ENCODE measurements at places on chromosomes 5 and 9.

DNA sequence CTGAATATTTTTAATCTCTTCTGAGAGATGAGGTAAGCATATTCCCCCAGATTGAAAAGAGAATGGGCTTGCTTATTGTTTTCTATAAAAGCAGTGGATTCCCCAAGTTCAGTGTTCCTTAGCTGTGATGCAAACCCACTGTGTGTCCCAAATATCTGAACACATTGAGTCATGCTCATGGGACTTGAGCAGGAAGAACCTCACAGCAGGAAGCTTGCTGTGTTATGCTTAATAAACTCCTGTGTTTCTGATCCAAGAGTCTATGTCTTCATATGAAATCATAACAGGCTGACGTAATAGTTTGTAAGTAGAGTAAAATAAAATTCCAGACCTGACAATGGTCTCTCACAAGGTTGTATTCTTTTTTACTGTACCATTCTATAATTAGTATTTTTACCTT is 24.8 kb upstream of the LOX start:
- no peak for DNase-seq

- no peak for DNase-seq
Observed at GRCh38 chr5:27652505-27652904, 614.1 kb upstream of the CDH9 start.

- no peak for DNase-seq
Observed at GRCh38 chr9:94734054-94734754, 7.7 kb downstream of the AOPEP start.

DNA sequence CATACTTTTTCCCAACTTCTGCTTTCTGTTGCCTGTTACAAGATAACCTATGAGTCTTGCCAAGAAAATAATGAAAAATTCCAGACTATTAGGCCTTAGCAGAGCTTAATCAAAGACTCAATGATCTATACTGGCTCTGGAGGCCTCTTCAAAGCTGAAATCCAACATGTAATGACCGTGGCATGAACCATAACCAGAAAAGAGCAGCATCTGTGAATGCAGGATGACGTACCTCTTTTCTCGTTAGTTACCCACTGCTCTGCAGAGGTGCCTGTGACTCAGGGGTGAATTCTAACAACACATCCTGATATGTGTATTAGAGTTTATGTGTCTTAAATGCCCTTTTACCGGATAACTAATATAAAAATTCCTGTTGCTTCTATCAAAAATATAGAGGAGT is 645.4 kb downstream of the PRELID2 start:
- no peak for DNase-seq

DNA sequence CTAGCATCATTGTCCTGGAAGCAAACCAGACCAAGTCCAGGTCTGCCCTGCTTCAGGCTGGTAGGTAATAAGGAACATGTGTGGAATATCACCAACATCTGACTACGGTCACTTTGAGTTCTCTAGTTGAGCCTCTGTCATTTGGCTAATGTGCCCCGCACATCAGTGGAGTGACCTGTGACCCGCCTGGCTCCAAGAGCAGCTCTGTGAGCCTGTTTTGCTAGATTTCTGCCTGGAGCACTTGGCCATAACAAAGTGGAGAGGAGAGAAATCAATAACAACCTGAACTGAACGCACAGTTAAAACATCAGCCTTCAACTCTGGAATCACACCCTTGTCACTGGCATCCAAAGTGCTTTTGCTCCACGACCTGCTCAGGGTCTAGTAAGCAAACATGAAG is 115.7 kb downstream of the PPP2R2B start:
- no peak for DNase-seq

- no peak for DNase-seq
Observed at GRCh38 chr5:10275991-10276390, 25.9 kb downstream of the CCT5 start.

DNA sequence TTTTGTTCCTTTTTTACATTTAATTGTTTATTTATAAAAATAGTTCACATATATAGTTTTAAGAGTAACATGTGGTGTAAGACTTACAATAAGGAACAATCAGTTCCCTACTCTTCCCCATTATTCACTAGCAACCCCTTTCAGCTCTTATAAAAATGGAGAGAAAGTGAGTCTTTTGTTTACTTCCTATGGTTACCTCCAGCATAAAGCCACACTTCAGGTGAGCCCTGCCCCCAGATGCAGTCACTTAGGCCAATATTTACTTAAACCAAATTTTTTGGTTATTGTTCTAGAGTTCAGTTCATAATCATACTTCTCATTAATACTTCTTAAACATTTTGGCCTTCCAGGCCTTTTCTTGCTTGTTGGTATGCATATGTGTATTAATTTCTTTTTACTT is 33.7 kb downstream of the UBE2R2 start:
- DNase-seq, result no peak

DNA sequence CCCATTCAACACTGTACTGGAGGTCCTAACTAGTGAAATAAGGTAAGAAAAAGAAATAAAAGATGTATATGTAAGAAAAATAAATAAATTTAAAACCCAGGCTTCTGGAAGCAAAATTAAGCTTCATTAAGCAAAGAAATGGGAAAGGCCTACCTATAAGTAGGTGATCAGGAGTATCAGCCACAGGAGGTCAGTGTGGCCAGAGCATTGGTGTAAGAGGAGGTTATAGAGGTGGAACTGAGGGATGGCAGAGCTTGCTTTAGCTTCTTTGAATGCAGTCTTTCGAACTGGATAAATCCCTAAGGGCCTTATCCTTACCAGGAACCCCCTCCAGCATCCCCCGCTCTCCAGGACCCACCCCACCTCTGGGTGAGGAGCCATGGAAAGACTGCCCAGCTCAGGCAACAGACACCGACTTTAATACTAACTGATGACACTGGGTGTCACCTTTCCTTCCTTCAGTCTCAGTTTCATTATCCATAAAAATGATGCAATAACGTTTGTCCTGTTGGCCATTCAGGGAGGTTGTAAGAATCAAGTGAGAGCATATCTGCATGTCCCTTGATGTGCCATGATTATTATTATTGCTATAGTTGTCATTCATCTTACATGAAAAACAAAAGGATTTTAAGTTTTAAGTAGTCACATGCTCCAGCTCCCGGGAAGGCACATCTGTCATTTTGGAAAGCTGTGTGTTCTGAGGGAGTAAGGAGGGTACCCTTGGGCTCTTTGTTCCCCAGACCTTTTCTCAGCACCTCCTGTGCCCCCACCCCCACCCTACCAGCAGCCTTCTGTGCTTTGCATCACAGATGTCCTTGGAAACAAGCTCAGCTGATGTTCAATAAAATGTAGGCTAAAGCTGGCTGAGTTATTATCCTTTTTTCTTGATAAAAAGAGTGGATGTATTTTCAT is 50.8 kb upstream of the CTNNA1 start:
- no peak for DNase-seq

DNA sequence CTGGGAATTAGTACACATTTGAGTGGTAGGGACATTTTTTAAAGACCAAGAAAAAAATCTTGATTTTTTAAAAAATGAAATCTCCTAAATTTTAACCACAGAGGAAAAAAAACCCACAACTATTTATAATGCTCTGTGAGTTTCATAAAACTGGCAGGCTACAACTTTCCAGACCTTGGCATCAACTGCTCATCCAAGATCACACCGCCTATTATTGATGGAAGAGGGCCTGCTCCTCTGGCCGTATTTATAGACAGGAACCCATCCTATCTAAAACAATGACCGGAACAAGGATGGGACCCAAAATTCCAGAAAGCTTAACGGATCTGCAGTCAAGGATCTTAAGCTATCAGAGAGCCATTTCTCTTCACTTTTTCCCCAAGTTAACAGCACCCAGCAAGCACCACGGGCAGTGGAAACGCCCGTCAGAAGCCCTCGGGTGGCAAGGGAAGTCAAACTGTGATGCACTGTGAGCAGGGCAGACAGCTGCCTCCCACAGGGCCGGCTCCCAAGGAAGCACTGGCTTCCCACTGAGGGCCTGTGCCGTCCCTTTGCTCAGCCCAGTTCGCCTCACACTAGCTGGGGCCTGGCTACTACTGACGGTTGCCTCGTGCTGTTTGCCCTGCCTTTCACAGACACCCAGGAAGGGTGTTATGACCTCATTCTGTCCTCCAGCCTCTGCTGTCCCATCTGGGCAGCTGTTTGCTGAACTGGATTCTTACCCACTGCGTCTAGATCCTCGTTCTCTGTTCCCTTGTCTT is 62.8 kb downstream of the CDC14B start:
- no peak for DNase-seq

DNA sequence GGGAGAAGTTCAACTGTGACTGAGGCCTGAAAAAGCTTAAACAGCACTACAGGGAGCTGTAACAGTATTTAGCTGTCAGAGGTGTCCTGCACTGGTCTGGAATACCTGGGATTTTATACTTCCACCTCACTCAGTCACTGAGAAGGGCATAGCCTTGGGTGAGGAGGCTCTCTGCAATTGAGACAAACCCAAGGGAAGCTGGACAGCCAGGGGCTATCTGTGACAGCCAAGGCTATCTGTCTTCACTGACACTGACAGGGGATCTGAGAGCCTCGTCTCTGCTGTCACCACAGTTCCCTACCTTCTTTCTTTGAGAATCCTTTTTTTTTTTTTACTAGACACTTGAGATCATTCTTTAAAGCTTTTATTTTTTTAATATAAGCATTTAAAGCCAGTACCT is 356.2 kb upstream of the CD180 start:
- no peak for DNase-seq

GRCh38 chr5:112390327-112390726 is 28.8 kb downstream of the EPB41L4A start:
- DNase-seq, result no peak

- no peak for DNase-seq
Observed at GRCh38 chr5:64147849-64148441, 17.7 kb upstream of the RNF180 start.

- DNase-seq, result no peak
Observed at GRCh38 chr9:7921545-7922197, 122.1 kb upstream of the DMAC1 start.

GRCh38 chr5:137733006-137733405 is 2.9 kb downstream of the KLHL3 start:
- DNase-seq, result no peak

DNA sequence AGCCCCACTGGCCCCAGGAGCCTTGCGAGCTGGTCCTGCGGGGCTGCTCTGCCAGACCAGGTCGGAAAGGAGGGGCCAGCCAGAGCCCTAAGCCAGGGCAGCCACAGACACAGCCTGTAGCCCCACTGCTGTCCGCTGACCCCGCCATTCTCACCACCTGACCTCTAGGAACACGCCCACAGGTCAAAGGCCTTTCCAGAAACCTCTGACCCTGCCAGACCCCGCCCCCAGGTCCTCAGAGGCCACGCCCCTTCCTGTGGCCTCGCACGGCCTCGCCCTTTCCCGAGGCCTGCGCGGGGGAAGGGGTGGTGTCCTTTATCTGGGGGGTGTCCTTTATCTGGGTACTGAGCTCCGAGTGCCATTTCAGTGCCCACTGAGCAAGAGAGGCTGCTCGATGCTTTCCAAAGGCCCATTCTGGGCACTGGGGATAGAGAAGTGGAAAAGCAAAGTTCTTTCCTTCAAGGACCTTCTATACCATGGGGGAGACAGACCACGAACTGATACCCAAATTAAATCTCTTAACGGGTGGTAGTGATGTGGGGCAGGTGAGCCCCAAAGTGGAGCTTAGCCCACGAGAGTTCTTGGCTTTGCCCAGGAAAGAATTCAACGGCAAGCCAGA is 46.5 kb downstream of the P4HA2 start:
- DNase-seq, result no peak

DNA sequence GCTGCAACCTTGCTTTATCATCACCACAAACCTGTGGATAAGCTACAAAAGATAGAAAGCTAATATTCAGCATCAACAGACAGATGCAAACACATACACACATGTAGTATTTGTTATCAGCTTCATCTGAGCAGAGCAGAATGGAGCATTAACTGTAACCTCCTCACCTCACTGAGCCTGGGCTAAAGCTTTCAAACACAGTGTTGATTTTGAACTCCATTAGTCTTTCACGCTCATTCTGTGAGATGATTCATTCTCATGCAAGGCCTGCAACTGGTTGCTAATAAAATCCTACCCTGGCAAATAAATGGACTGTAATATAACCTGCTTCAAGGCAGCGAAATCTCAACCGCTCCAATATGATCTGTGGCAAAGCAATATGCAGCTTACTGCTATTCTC is 1360.6 kb upstream of the ACO1 start:
- no peak for DNase-seq

DNA sequence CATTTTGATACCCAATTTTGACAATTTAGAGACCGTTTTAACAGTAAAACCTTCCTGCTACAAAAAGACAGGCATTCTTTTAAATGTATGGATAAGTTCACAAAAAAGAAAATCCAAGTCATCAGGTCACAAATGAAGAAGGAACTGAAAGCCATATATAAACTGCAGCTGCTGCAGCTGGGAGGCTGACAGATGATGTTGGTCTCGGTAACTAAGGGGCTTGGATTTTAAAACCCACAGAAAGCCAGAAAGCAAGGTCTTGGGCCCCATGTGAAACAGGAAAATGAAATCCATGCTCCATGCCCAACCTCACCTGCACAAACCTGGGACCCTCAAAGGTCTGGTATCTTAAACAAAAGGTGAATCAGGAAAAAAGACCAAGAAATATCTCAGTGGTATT is 15.7 kb upstream of the C5orf34 start:
- no peak for DNase-seq

DNA sequence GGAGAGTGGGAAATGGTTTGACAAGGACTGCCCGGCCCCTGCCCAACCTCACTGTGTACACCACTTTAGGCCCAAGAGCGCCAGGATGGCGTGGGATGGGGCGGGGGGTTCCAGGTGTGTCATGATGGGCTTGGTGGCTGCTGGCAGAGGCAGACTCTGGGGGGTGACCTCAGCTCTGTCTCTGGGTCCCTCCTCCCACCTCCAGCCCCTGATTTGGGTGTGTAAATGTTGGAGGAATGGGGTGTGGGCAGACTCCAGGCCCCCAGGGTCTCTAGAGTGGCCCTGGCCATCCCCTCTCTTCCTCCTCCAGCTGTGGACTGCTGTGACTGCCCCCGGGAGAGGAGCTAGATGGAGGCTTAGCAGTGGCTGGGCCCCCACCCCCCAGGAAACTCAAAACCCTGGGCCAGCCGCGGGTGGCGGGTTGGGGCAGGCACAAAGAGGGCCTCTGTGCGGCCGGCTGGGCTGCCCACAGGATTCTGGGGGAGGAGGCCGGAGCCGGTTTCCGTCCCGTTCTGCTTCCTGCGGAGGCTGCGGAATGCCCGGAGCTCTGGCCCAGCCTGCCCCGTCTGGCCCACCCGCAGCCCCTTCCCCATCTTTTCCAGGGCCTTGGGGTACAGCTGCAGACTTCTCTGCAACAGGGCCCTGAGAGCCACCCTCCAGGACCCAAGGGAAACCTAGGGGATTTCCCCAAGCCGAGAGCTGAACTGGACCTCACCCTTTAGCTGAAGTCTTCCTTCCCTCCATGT is 23.1 kb downstream of the CXXC5 start:
- DNase-seq, result no peak

- no peak for DNase-seq
Observed at GRCh38 chr5:120628156-120628555, 164.1 kb downstream of the PRR16 start.

GRCh38 chr5:20032896-20033295 is 44.9 kb upstream of the CDH18 start:
- DNase-seq, result no peak

All from activated CD8-positive, alpha-beta memory T cell treated with anti-CD3 and anti-CD28 coated beads, Interleukin-2, amount 50 U/mL, for 4 hours (primary cell).